ENCODE measurements at places on chromosomes 1 and 21. TPM values are rescaled to one million over a fixed set of nuclear protein-coding genes. Genes with fewer than 3 reads are reported as not detected.

GRCh38 chr21:45576838-45577737 lies 34.8 kb upstream of the SLC19A1 start:
- no peak overlapping the region for H3K27ac ChIP-seq
- no peaks in the 10 kb centered on the region for H3K36me3 ChIP-seq
- H3K4me1 ChIP-seq, result peaks cover 34% of the 10 kb centered on the region
- H3K4me3 ChIP-seq, result no peak overlapping the region

DNA sequence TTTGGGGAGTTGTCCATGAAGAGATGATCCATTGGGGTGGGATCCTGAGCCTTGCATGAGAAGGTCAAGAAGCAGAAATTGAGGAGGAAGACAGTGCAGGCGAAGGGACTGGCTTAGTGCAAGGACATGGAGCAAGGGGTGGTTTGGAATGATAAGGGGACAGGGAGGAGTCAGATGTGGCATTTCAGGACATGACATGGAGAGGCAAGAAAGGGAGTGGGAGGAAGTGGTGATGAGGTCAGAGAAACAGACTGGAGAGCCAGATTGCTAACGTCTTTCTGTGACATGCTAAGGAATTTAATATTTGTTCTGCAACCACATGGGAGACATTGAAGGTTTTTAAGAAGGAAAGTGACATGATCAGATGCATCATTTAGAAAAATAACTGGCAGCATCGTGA lies 346.8 kb upstream of the FMN2 start:
- no peaks in the 10 kb centered on the region for H3K27me3 ChIP-seq
- no peaks in the 10 kb centered on the region for H3K4me1 ChIP-seq
- DNase-seq, result no peak
- H3K4me3 ChIP-seq, result no peak overlapping the region

DNA sequence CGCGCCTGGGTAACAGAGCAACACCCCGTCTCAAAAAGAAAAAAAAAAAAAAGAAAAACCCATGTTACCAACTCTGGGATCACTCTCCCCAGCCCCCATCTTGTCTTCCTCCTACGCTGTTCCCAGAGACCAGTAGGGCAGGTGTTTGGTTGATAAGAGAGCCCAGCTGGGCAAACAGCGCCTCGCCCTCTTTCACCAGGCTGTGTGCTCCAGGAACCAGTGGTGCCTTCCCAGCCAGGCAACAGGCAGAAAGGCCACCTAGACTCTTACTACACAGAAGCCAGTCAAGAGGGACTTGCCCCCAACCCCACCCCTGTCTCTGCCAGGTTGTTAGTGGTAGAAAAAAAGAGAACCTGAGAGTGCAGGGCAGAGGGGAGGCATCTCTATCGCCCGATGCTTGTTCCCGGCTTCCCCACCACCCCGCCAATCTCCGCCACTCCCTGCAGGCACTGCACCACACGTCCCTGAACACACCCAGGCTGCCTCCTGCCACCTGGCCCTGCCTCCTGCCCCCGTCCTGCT lies 14.0 kb upstream of the CTRC start:
- peaks cover 20% of the 10 kb centered on the region for H3K4me1 ChIP-seq
- DNase-seq, result no peak
- no peaks in the 10 kb centered on the region for H3K27me3 ChIP-seq
- H3K27ac ChIP-seq, result no peak overlapping the region
- H3K4me3 ChIP-seq, result no peak overlapping the region

GRCh38 chr1:3558036-3558726 lies 53.1 kb downstream of the MEGF6 start:
- no peaks in the 10 kb centered on the region for H3K36me3 ChIP-seq
- no peaks in the 10 kb centered on the region for H3K27me3 ChIP-seq
- no peak overlapping the region for H3K4me3 ChIP-seq
- no peak overlapping the region for H3K27ac ChIP-seq

DNA sequence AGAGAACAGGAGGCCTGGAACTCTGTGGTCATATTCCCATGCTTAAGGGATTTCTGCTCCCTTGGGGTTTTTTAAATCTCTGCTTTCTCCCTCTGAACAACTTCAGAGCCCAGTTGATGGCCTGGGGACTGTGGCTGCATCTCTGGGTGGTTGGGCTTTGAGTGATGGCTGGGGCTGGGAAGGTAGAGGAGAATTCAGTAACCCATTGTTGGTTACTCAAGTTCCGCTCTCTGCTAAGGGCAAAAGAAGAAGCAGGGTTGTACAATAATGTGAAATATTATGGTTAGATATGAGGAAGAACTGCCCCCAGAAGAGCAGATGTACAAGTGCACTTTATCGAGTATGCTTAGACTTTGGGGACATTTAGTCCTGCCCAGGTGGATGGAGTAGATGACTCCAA lies 72.1 kb upstream of the CNTN2 start:
- no peak overlapping the region for H3K27ac ChIP-seq
- no peak overlapping the region for H3K4me3 ChIP-seq
- no peaks in the 10 kb centered on the region for H3K4me1 ChIP-seq
- H3K27me3 ChIP-seq, result no peaks in the 10 kb centered on the region

GRCh38 chr1:97942161-97943123 lies 21.6 kb upstream of the DPYD start:
- no peaks in the 10 kb centered on the region for H3K4me1 ChIP-seq
- H3K27ac ChIP-seq, result no peak overlapping the region
- H3K36me3 ChIP-seq, result no peaks in the 10 kb centered on the region
- no peak for DNase-seq
- no peaks in the 10 kb centered on the region for H3K27me3 ChIP-seq

DNA sequence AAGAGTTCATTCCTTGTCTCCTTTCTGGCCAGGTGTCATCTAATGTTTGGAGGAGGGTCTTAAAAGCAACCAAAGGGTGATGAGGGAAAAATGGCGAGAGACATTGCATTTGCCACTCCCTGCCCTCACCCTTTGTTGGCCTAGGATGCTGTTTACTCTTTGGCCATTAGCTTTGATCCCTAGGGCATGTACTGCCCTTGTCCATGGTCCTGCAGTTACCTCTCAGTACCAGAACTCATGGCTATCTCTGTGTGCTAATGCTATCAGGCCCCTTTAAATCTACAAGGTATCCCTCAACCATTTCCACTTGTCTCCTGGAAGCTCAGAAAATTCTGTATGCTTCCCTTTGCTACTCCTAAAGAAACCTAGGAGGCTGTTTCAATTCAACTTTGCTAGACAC lies 424.8 kb upstream of the PLXNA2 start:
- no peaks in the 10 kb centered on the region for H3K4me1 ChIP-seq
- H3K27me3 ChIP-seq, result no peaks in the 10 kb centered on the region
- no peak for DNase-seq
- H3K4me3 ChIP-seq, result no peak overlapping the region
- no peaks in the 10 kb centered on the region for H3K36me3 ChIP-seq

GRCh38 chr21:17693801-17694200 lies 81.1 kb upstream of the BTG3 start:
- no peaks in the 10 kb centered on the region for H3K27me3 ChIP-seq
- no peak overlapping the region for H3K27ac ChIP-seq
- no peaks in the 10 kb centered on the region for H3K4me1 ChIP-seq
- no peaks in the 10 kb centered on the region for H3K36me3 ChIP-seq

GRCh38 chr1:212431644-212432043 lies 1.1 kb upstream of the NENF start:
- no peaks in the 10 kb centered on the region for H3K27me3 ChIP-seq
- H3K4me1 ChIP-seq, result peaks cover 18% of the 10 kb centered on the region
- H3K4me3 ChIP-seq, result no peak overlapping the region

DNA sequence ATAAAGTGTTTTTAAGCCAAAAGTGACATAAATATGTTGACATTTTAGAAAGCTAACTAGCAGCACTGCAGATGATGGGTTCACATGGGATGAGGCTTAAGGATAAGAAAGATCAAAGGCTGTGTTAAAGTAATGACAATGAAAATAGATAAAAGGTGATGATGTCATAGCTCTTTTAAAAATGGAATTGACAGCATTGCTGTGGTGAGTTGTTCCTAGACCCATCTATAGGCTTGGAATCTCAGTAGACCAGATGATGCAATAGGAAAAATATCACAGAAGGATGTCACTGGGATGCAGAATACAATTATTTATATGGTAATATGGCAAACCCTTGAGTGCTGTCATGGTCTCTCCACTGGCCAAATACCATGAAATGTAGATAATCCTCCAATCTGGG lies 286.0 kb downstream of the PLA2G4A start:
- no peak overlapping the region for H3K4me3 ChIP-seq
- H3K4me1 ChIP-seq, result no peaks in the 10 kb centered on the region
- H3K27ac ChIP-seq, result no peak overlapping the region
- H3K36me3 ChIP-seq, result no peaks in the 10 kb centered on the region
- no peak for DNase-seq

GRCh38 chr1:172134087-172134731 lies 286.3 kb upstream of the C1orf105 start:
- H3K36me3 ChIP-seq, result no peaks in the 10 kb centered on the region
- no peak for DNase-seq
- H3K4me1 ChIP-seq, result no peaks in the 10 kb centered on the region
- no peak overlapping the region for H3K4me3 ChIP-seq

DNA sequence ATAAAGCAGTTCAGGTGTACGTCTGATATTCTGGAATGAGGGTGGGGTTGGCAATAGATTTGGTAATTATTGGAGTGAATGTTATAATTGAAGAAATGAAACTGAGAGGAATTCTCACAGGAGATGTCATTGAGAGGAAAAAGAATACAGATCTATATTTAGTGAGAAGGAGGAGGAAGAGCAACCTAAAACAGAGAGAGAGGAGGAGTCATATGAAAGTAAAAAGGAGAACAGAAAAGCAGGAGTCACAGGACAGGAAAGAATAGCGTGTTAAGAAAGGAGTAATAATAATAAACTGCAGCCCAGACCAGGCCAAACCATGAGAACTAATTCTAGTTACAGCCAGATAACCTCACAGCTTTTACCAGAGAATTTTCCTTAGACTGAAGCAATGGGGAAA lies 62.7 kb upstream of the MROH9 start:
- H3K36me3 ChIP-seq, result no peaks in the 10 kb centered on the region
- H3K27ac ChIP-seq, result no peak overlapping the region
- no peak overlapping the region for H3K4me3 ChIP-seq
- H3K27me3 ChIP-seq, result no peaks in the 10 kb centered on the region
- H3K4me1 ChIP-seq, result no peaks in the 10 kb centered on the region
- no peak for DNase-seq

- H3K4me1 ChIP-seq, result no peaks in the 10 kb centered on the region
- H3K27ac ChIP-seq, result no peak overlapping the region
- H3K27me3 ChIP-seq, result no peaks in the 10 kb centered on the region
- H3K36me3 ChIP-seq, result no peaks in the 10 kb centered on the region
- H3K4me3 ChIP-seq, result no peak overlapping the region
Observed at GRCh38 chr1:64581135-64581842, 111.4 kb downstream of the CACHD1 start.

- no peak for DNase-seq
- peaks cover 25% of the 10 kb centered on the region for H3K36me3 ChIP-seq
- no peaks in the 10 kb centered on the region for H3K27me3 ChIP-seq
- H3K4me3 ChIP-seq, result no peak overlapping the region
Observed at GRCh38 chr1:31901838-31902509, 36.2 kb downstream of the PTP4A2 start.

- H3K36me3 ChIP-seq, result no peaks in the 10 kb centered on the region
- no peaks in the 10 kb centered on the region for H3K27me3 ChIP-seq
- no peak for DNase-seq
- no peak overlapping the region for H3K4me3 ChIP-seq
Observed at GRCh38 chr1:2355373-2356261, 35.7 kb downstream of the MORN1 start.

DNA sequence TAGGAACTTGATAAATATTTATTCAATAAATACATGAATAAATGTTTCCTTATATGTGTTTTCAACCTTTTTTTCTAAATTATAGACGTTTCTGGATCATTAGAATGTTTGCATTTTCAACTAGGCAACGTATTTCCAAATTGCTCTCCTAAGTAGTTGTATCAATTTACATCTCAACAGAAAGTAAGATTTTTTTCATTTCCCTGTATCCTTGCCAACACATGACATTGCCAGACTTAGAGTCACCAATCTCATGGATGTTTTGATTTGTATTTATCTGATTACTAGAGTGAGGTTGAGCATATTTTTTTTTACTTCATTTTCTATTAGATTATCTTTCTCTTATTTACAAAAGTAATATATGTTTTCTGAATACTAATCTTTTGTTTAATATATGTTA lies 22.2 kb upstream of the SMG7 start:
- no peak overlapping the region for H3K27ac ChIP-seq
- no peak overlapping the region for H3K4me3 ChIP-seq
- no peak for DNase-seq
- H3K36me3 ChIP-seq, result no peaks in the 10 kb centered on the region

- peaks cover 19% of the 10 kb centered on the region for H3K4me1 ChIP-seq
- H3K4me3 ChIP-seq, result peak overlapping the region; percentile 89
- H3K36me3 ChIP-seq, result no peaks in the 10 kb centered on the region
- peak overlapping the region; percentile 95 for H3K27ac ChIP-seq
- no peak for DNase-seq
Observed at GRCh38 chr1:159925719-159926078, 392 bp upstream of the TAGLN2 start.

GRCh38 chr1:206912445-206913095 lies 9.2 kb downstream of the FCMR start:
- no peak overlapping the region for H3K4me3 ChIP-seq
- H3K27me3 ChIP-seq, result peaks cover 2% of the 10 kb centered on the region
- peaks cover 44% of the 10 kb centered on the region for H3K36me3 ChIP-seq
- peak; percentile 65 for DNase-seq

DNA sequence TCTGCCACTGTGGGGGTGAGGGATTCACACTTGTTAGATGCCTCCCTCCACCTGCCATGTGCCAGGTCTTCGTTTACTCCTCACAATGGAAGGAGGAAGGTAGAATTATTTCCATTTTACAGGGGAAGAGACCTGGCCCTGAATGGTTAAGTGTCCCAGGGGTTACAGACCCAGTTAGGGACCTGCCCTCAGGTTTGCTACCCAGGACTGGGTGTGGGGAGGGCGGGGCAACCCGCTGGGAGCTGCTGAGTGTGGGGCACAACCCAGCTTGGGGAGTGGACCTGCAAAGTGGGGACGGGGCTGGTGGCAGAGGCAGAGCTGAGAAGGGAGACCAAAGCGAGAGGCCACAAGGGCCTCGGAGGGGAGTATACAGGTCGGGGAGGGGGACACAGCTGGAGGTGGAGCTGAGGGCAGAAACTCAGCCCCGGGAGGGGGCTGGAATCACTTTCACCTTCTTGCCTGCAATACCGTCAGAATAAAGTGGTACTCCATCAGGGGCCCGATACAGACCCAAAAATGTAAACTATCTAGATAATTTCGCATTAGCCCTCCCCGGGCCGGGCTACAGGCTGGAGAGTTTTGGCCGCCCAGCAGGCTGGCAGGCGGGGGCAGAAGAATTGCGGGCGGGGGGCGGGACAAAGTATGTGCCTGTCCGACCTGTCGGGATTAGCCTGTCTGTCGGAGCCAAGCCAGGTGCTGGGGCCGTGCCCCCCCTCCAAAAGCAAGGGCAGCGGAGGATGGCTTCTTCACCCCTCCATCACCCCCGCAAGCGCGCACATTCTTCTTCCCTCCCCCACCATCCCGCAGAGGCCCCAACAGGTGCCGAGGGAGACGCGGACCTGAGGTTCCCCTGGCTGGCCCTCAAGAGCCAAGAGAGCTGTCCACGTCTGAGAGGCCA lies 1.4 kb downstream of the RSPO1 start:
- DNase-seq, result no peak
- peaks cover 89% of the 10 kb centered on the region for H3K27me3 ChIP-seq
- no peak overlapping the region for H3K4me3 ChIP-seq
- H3K4me1 ChIP-seq, result no peaks in the 10 kb centered on the region
- no peaks in the 10 kb centered on the region for H3K36me3 ChIP-seq

TFF1 gene
- total RNA-seq, result not detected

VWA5B1 gene
- 0.05 TPM for total RNA-seq

CXADR gene
- total RNA-seq, result 3.2 TPM

CFHR3 gene
- total RNA-seq, result not detected

NBPF4 gene
- 0.09 TPM for total RNA-seq

LYST gene
- total RNA-seq, result 67.4 TPM

SLC45A3 gene
- 0.94 TPM for total RNA-seq

All from thymus (tissue), 14 donors.